GM23338 (cell line): ENCODE measurements at places on chromosomes 7 and 10. TPM values are rescaled to one million over a fixed set of nuclear protein-coding genes. Genes with fewer than 3 reads are reported as not detected.
A peak's percentile ranks its signal among the peaks of the same experiment; 100 is the strongest.

- DNase-seq: no peak
These were observed 463.6 kb downstream of the PLXNA4 start for GRCh38 chr7:132112657-132113056.

GRCh38 chr10:51468424-51468823 is 231.0 kb downstream of the CSTF2T start:
- no peak for DNase-seq

DNA sequence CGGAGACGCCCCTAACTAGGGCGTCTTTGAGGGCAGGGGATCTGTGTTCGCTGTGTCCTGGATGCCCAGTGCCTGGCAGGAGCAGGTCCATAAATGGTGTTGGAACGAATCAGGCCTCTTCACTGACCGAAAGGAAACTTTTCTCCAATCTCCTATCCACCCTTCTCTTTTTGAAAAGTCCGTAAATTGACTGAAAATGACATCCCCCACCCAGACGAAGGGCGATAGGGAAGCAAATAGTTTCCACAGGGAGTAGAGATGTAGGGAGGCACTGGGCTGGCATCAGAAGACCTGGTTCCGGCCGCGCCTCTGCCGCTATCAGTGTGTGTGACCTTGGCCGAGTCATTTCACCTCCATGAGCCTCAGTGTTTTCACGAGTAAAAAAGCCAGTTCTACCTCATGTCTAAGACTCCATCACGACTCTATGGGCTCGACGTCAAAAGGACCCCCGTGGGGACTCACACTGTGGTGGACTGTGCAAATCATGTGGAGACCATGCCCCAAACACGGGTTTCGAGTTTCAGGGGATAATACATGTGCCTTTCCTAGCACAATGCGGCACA is 497 bp upstream of the RAB11FIP2 start:
- no peak for DNase-seq

DNA sequence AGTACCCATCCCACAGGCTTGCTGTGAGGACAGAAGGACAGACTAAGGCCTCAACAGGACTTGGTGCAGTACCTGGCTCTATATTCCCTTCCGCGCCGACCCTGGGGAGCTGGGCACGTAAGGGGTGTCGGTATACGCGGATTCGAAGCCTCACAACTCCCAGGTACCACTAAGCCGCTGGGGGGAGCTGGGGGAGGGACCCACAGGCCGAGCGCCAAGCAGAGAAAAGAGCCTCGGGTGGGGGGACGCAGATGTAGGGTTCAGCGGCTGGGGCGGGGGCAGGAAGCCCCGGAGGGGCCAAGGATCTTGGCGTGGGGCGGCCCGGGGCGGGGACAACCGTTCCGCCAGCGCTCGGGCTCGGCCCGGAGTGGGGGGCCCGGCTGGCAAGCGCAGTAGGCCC is 126.4 kb upstream of the ZNF746 start:
- DNase-seq: peak; percentile 43

DNA sequence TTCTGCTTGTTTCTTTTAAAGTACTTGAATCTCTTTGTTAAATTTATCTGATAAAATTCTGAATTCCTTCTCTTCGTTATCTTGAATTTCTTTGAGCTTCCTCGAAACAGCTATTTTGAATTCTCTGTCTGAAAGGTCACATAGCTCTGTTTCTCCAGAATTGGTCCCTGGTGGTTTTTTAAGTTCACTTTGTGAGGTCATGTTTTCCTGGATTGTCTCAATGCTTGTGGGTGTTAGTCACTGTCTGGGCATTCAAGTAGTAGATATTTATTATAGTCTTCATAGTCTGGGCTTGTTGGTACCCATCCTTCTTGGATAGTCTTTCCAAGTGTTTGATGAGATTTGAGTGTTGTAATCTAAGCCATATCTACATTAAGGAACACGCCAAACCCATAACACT is 1060.6 kb downstream of the LRMDA start:
- no peak for DNase-seq

- DNase-seq: peak; percentile 28
These were observed 74.8 kb upstream of the SVIL start for GRCh38 chr10:29709484-29710002.

DNA sequence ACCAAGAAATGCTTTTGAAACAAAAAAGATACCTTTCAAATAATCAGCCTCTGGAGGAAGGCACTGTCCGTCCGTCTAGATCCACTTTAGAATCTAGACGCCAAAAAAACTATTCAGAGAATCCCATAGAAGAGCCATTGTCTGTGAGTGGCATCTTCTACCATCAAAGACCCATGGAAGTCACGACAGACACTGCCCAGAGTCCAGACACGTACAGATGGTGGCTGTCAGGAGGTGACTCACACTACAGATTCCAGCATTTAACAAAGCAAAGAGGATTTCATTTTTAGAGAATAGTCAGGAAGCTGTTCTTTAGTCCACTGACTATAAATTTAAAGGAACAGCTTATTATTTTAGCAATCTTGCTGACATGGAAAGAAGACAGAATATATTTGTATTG is 11.7 kb downstream of the C1QL3 start:
- no peak for DNase-seq

DNA sequence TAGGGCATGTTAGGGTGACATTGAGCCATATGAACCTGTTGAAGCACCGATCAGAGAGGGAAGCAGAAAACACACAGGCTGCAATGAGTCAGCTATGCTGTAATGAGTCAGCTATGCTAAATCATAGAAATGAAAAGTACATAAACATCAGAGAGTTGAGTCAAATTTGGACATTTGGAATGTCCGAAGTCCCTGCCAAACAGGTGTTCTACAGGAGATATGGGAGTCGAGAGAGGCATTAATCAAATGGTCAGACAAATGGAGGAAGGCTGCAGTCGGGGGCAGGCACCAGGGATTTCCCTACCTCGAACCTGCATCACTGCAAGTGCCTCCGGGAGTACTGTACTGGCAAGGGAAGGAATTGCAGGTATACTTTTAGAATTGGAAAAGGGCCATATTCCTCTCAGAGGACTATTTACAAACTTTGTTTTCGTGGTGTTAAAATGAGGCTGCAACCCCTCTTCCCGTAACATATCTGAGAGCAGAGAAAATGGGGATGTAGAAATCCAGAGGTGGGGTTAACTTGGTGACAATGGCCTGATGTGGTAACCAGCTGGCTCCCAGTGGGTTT is 8.8 kb upstream of the ZC3HAV1 start:
- DNase-seq: peak; percentile 53

DNA sequence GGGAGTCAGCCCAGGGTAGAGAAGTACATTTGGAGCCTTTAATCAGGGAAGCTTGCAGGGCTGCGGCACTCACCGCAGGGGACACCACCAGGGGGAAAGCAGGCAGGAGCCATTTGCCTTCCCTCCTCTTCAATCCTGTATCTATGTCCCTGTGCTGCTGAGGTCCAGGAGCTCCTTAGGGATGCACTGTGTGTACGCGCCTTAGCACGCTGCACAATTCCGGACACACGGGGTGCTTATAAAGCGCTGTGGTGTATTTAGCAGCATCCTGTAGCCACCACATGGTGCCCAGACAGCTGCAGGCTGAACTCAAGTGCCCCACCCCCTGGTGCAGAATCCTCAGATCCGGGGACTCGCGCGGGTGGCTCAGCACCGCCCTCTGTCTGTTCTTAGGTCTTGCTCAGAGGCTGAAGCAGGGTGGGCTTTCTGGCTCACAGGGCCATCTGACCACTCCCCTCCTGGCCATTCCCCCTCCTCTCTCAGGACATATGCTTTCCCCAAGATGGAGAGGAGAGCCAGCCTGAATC is 421.4 kb downstream of the SDK1 start:
- DNase-seq: peak; percentile 91

GRCh38 chr7:42174391-42174912 is 62.6 kb downstream of the GLI3 start:
- no peak for DNase-seq

GRCh38 chr10:110005719-110006118 is 2.1 kb upstream of the ADD3 start:
- DNase-seq: peak; percentile 52

DNA sequence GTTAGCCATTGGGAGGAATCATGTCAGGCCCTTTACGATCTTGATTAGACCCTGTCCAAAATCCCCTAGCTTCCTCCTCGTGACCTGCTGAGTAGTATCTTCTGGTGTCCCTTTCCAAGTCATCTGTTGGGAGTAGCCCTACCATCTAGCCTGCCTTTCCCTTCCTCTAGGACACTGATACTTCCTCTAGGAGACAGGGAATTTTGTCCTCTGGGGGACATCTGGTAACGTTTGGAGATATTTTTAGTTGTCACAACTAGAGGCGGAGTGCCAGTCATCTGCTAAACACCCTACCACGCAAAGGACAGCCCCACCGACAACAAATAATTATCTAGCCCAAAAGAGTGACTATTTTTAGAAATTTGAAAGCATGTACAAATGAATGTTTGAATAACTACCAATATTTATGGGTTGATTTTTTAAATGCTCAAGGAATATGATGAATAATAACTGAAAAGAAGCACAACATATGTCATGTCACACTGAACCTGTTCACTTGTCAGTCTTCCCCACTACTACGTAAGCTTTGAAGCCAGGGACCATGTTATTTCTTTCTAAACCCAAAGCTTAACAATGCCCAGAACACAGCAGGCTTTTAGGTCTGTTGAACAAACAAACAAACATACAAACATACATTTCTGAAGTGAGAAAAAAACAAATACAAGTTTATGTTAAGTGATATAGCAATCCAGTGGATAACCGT is 105.9 kb downstream of the ARHGAP12 start:
- no peak for DNase-seq

- DNase-seq: no peak
These were observed 199.2 kb upstream of the SEMA3A start for GRCh38 chr7:84393786-84394185.

GRCh38 chr10:31242902-31243301 is 76.1 kb upstream of the ZEB1 start:
- DNase-seq: no peak

DNA sequence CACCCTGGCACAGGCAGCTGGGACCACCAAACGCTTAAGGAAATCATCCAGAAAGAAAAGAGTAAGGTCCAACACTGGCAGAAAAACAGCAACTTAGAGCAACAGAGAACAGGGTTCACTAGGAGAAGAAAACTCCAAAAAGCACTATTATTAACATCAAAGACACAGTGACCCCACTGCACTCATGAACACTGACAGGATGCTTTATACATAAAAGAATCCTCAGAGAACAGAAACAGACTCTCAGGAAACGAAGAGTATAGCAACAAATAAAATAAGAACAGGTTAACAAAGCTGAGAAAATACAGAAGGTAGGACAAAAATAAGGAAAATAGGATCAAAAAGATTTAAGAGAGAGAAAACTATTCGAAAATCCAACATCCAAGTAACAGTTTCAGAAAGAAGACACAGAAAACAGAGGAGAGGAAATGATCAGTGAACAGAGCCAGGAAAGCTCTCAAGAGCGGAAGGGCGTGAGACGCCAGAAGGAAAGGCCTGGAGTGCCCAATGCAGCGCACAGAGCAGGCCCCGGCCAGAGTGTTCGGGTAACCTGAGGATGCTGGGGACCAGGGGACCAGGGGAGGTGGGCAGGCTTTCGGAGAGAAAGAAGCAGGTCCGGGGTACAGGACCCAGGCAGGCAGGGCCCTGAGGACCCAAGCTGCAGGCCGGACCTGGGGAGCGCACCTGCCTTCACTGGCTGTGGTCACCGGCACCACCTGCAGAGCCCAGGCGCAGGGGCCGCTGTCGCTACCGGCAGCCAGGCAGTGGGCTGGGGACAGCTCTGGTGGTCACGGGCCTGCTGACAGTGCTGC is 258.2 kb downstream of the MAD1L1 start:
- DNase-seq: no peak

DNA sequence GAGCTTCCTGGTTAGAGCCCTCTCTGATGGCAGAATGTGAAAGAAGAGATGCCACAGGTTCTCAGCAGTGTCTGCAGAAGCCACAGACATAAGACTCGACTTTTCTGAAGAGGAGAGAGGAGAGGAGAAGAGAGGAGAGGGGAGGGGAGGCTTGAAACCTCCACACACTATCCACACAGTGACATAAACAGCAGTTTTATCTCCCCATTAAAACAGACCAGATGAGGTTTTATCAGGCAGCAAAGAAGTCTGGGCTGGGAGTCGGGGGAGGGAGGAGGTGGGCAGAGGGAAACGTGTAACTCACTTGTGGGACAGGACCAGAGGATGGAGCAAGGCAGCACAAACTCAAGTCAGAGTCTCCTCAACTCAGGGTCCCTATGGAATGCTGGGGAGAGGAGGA is 76.5 kb downstream of the XPNPEP1 start:
- no peak for DNase-seq

The VAX1 gene
- not detected in 2 replicates for polyA plus RNA-seq

The OR6V1 gene
- not detected in 2 replicates for polyA plus RNA-seq

The CADPS2 gene
- 15.1 and 16.3 TPM in 2 replicates for polyA plus RNA-seq

The FBXL13 gene
- polyA plus RNA-seq: 1.2 and 1.3 TPM in 2 replicates

The CPA5 gene
- polyA plus RNA-seq: not detected in 2 replicates
